AG04450 (cell line): ENCODE measurements at places on chromosomes 16 and 17.

- DNase-seq: no peak
These were observed 598.4 kb upstream of the SOX9 start for GRCh38 chr17:71522383-71522782.

- DNase-seq: no peak
These were observed 28.4 kb upstream of the SLC25A19 start for GRCh38 chr17:75317671-75318070.

- DNase-seq: peak; percentile 97
These were observed 37.6 kb downstream of the RNF112 start for GRCh38 chr17:19448341-19449268.

GRCh38 chr17:33978889-33979288 lies 276.2 kb upstream of the CCL2 start:
- DNase-seq: no peak

GRCh38 chr16:72473631-72474030 lies 301.7 kb upstream of the PMFBP1 start:
- no peak for DNase-seq

DNA sequence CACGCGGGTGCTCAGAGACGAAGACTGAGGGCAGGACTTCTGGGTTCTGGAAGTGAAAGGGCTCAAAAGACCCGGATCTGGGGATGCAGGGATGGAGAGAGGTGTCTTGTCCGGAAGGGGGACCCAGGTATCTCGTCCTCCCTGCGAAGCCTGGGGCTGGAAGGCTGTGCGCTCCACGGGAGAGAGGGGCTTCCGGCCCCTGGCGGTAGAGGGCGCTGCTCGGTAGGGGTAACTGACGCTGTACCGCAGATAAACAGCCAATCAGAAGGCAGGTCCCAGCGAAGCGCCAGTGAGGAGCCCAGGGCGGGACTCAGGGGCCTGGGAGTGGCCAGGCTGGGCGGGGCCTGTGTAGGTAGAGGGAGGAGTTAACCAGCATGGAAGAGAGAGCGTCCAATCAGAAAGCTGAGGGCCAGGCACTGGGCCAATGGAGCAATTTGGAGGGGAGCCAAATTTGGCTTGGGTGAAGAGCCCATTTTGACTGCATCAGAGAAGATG lies 804 bp downstream of the TGFB1I1 start:
- DNase-seq: peak; percentile 69

DNA sequence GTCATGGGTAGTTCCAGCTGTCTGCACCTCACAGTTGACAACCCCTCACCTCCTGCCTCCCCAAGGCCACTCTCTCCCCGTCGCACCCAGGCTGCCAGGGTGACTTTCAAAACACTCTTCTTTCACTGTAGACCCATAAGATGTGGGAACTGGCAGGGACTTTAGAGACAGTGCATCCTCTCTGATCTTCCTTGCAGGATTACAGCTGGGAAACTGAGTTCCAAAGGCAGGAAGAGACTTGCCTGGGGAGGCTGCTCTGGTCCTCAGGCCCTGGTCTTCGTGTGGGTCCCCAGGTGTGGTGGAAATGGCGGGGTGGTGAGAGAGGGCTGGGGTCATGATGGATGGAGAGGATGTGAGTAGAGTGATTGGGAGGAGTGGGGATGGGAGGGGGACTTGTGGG lies 21.9 kb upstream of the NKD1 start:
- no peak for DNase-seq

GRCh38 chr16:69243479-69243878 lies 56.5 kb downstream of the SNTB2 start:
- peak; percentile 47 for DNase-seq

DNA sequence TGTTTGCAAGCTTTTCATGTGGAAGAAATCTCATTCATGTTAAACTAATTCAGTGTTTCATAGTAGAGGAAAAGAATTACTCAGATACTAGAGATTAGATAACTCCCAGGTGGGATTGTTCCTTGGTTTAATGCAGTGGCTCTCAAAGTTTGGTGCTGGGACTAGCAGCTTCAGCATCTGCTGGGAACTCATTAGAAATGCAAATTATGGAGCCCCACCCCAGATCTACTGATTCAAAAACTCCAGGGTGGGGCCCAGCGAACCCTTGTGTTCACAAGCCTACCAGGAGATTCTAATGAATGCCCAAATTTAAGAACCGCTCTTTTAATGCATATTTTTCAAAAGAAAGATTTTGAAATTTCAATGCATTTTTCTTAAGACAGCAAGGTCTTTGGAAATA lies 253.4 kb upstream of the CNTNAP4 start:
- DNase-seq: no peak

DNA sequence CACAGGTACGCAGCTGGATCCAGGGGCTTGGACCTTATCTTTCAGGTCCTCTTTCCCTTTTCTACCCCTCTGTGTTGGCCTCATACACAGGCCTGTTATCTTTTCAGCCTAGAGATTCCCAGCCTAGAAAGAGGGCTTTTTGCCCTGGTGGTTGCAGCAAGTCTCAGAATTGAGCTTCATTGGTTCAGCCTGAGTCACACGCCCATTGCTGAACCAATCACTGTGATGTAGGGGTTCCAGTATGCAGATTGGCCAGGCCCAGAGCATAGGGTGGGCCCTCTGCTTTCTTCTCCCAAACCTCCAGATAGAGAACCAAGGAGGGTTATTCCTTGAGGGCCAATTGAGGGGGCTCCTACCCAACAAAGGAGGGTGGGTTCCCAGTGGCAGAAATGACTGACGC lies 32.8 kb downstream of the GPT2 start:
- DNase-seq: no peak

DNA sequence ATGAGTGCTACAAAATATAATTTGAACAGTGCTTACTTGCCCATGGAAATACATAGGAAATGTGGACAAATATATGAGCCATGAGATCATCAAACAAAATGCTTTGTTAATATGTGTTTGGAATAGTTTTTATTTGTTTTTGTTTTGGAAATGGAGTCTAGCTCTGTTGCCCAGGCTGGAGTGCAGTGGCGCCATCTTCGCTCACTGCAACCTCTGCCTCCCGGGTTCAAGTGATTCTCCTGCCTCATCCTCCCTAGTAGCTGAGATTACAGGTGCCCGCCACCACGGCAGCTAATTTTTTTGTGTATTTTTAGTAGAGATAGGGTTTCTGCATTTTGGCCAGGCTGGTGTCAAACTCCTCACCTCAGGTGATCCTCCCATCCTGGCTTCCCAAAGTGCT lies 2.8 kb downstream of the CNEP1R1 start:
- DNase-seq: no peak

DNA sequence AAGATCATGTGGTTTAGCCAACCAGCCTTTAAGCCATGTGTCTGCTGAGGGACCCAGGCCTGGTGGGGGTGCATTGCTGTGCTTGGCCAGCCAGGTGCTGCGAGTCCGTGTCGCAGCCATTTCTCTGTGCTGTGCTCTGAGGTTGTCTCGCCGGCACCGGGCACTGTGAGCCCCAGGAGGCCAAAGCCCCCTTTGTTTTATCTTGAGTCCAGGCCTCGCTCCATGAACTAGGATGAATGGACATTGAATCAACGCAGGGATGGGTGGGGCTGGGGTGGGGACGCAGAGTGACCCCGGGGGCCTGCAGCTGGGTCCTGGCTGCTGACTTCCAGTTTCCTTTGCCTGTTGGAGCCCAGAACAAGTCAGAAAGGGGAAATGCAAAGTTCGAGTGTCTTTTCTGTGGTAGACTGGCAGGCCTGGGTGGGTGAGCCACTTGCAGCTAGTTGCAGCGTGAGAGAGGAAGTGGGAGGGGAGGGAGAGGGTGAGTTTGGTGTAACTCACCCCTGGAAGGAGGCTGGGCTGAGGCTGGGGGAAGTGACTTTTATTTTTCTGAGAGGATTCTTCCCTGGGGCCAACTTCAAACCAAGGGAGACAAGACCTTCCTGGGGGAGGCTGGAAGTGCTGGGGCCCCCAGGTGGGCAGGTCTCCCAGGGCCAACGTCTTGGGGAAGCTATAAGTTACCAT lies 324.7 kb downstream of the SEC14L1 start:
- DNase-seq: no peak

DNA sequence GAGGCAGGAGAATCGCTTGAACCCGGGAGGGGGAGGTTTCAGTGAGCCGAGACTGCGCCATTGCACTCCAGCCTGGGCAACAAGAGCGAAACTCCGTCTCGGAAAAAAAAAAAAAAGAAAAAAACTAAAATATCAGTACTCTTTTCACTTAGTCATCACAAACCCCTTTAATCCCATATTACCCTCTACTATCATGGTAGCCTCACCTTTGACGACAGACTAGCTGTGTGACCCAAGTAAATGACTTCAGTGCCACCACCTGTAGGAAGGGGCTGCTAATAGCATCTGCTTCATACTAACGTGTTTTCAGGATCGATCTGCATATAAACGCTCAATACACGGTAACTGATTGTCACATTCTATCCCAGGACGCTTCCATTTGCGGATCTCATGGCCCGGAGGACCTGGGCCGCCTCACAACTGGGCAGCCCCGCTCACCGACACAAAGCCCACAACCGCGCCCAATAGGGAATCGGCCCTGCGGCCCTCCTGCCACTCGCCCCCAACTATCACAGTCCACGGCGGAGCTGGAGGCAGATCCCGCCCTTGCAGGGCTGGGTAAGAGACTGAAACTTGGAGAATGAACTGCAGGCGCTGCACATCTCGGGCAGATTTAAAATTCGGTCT lies 1.1 kb upstream of the ZNF263 start:
- DNase-seq: no peak

- DNase-seq: no peak
These were observed 12.1 kb downstream of the USP6 start for GRCh38 chr17:5127910-5128309.

DNA sequence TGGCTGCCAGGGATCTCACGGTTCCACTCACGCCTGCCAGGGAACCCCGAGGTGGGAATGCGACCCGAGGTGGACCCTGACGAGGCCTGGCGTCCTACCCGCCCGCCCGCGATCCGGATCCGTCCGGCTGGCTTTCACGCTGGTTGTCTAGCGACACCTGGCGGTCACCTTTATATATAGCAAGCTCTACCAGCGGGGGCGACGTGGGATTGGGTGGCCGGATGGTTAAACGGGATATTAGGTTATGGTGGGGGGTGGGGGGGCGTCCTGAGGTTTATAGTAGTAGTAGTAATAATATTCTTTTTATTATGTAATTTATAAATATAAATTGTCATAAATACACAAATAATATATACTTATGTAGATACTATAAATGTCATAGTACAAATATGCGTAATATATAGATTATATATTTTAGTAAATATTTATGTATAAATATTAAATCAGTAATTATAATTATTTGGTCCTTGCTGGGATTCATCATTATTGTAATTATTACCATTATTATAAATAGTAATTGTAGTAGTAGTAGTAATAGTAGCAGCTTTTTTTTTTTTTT lies 136.9 kb downstream of the KCNJ12 start:
- DNase-seq: peak; percentile 20

DNA sequence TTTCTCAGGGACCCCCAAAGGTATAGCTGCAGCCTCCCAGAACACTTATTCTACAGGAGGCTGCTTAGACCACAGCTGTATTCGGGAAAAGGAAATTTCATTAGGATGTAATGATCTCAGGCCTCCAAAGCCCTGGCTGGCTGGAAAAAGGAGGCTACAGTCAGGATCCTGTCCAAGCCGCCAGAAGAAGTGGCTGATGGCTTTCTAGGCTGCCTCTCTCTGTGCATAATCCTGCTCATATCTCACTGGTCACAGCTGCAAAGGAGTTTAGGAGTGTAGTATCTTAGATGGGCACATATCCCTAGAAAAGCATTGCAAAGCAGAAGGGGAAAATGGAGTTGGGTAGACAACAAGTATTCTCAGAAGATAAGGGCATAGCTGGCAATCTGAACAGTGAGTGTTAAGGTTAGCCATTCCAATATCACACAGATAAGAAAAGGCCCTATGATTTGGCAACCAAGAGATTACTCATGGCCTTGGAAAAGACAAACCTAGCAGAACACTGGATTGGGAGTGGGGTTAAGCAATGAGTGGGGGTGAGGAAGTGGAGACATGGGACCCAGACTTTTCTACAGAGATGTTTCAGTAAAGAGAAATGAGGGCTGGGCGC lies 26.0 kb upstream of the PRKCA start:
- no peak for DNase-seq

GRCh38 chr17:62565817-62566216 lies 61.7 kb upstream of the MRC2 start:
- no peak for DNase-seq

DNA sequence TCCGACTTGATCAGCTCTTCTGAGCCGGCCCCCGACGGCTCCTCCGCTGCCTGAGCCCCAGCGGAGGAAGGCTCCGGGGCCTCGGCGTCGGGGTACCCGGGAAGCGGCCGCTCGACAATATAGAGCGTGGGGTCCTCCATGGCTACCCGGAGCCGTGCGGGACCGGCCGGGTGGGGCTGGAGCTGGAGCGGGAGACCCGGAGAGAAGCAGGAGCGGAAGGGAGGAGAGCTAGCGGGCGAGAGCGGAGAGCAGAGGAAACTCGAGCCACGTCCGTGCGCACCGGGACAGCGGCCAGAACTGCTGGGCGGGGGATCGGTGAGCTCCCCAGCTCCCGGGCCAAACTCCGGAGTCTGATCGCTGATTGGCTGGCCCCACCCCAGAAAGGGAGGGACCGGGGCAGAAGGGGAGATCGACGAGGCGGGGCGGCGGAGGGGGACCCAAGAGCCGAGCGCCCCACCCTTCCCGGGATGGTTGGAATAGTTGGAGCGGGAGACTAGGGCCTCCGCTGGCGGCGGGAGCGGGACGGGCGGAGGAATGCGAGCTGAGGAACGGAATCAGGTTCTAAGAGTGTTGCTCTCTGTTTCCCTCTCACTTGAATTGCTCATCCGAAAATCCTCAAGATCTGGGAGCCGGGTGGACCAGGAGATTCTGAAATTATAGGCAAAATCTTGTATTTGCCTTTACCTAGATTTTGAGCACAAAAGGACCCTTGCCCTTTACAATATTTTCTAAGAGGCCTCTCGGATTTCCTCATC lies at the start of gene CAVIN1:
Gene CAVIN1 (minus strand): TSS at position 299 of the 755 bp plus-strand sequence. CDS start 159 bp downstream, at position 140.
- DNase-seq: peak; percentile 97

GRCh38 chr17:8875436-8875835 lies 8.0 kb upstream of the PIK3R6 start:
- no peak for DNase-seq

GRCh38 chr17:2041561-2042389 lies at the start of gene OVCA2:
TSS of gene OVCA2 (plus strand) at chr17:2042022. CDS start at chr17:2042048, 26 bp downstream.
- DNase-seq: peak; percentile 84

DNA sequence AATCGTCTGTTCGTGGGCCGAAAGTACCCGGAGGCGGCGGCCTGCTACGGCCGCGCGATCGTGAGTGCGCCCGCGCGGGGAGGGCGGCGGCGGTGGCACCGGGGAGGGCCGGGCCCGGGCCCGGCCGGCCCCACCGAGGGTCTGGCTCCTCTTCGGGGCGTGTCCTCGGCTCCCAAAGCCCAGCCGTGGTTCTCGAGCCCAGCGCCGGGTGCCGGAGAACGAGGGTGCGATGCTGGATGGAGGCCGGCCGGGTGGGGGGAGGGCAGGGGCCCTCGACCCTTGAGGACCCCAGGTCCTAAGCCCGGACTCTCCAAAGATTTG lies 375 bp downstream of the STUB1 start:
- no peak for DNase-seq
